Glomerular endothelial cell (primary cell): ENCODE measurements at places on chromosomes 4 and X. TPM values are rescaled to one million over a fixed set of nuclear protein-coding genes. Genes with fewer than 3 reads are reported as not detected.

Gene HTRA3
- total RNA-seq, result 62.7 and 74.5 TPM in 2 replicates

Gene PASD1
- total RNA-seq, result not detected in 2 replicates

Gene IL13RA2
- total RNA-seq, result 0.12 TPM in 1 of 2 replicates, not detected in the other

Gene PRR32
- total RNA-seq, result not detected in 2 replicates
